ENCODE measurements at places on chromosomes 1 and 21. TPM values are rescaled to one million over a fixed set of nuclear protein-coding genes. Genes with fewer than 3 reads are reported as not detected.

The CASZ1 gene
- 0.50 TPM for total RNA-seq

The SYDE2 gene
- total RNA-seq: 5.7 TPM

The KRTAP19-3 gene
- total RNA-seq: not detected

The WDR4 gene
- 18.4 TPM for total RNA-seq

The SELP gene
- total RNA-seq: 0.13 TPM

The KCNN3 gene
- total RNA-seq: 0.07 TPM

The NRIP1 gene
- 22.0 TPM for total RNA-seq

The AGT gene
- 2.7 TPM for total RNA-seq

The SLC9C2 gene
- total RNA-seq: 0.03 TPM

The DFFB gene
- 6.3 TPM for total RNA-seq

The LCE6A gene
- total RNA-seq: not detected

The PLPPR5 gene
- total RNA-seq: not detected

Measured in smooth muscle cell of the pulmonary artery (primary cell).